ENCODE measurements at places on chromosomes 11 and 22. TPM values are rescaled to one million over a fixed set of nuclear protein-coding genes. Genes with fewer than 3 reads are reported as not detected.

The MYO7A gene
- 0.25 TPM for polyA plus RNA-seq

GRCh38 chr22:44411226-44412135 is 86.6 kb downstream of the RTL6 start:
- H3K4me1 ChIP-seq = peaks cover 8% of the 10 kb centered on the region
- no peak for DNase-seq
- H3K27me3 ChIP-seq = no peaks in the 10 kb centered on the region

The RFPL2 gene
- 0.40 TPM for polyA plus RNA-seq

The SULT4A1 gene
- 3.7 TPM for polyA plus RNA-seq
